ENCODE measurements at places on chromosomes 13 and 19. TPM values are rescaled to one million over a fixed set of nuclear protein-coding genes. Genes with fewer than 3 reads are reported as not detected.

GRCh38 chr13:25860265-25860664 is 191.6 kb downstream of the SHISA2 start:
- no peak for DNase-seq

GRCh38 chr19:16262618-16263017 is 62.0 kb upstream of the KLF2 start:
- DNase-seq = no peak

GRCh38 chr19:33497778-33498175 is 23.8 kb downstream of the PEPD start:
- no peak for DNase-seq

- DNase-seq = no peak
Observed at GRCh38 chr13:44396701-44397580, 23.3 kb downstream of the SERP2 start.

GRCh38 chr19:7773841-7774240 is 10.8 kb downstream of the CLEC4M start:
- no peak for DNase-seq

The LILRB3 gene
- total RNA-seq = not detected

The PRODH2 gene
- not detected for total RNA-seq

The SLC1A6 gene
- 8.2 TPM for total RNA-seq

DNA sequence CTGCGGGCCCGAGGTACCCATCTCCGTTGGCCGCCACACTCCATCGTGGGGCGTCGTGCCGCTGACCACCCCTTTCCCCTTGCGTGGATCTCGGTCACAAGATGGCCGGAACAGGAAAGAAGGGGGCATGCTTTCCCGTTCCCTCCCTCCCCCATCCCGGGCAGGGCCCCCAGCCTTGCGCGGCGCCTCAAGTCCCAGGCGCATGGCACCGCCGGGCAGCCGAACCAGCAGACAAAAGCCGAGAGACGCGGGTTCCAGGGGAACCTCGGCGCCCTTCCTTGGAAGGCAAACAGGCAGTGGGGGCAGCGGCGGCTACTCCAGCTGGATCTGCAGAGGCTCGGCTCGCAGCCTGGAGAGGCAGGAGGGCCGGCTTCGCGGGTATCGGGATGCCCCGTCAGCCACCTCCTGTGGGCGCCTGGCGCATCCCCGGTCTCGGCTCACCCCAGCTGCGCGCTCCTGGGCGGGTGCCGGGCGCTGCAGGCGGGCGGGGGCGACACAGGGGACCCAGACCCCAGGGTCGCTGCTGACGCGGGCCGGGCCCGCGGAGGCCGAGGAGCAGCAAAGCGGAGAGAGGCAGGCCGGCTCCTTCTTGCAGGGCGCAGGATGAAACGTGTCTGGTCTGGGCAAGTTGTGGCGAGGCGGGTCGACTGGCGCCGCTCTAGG is 439 bp downstream of the DZIP1 start:
- peak; percentile 47 for DNase-seq

DNA sequence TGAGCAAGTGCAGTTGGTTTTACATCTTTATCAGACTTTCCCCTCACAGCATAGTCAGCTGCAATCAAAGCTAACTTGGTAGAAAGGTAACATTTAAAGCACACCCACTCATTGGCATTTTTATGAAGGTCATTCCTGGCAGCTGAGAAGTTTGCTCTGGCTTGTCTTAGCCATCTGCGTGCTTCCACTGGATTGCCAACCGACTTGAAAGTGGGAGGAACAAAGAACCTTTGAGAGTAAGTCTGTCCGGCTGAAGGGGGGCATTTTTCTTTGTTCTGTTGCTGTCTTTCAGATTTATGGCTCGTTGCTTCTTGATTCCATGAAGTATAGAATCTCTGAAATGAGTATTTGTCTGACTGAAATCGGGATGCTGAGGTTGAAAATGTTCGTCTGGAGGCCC is 103.1 kb downstream of the SACS start:
- no peak for DNase-seq

DNA sequence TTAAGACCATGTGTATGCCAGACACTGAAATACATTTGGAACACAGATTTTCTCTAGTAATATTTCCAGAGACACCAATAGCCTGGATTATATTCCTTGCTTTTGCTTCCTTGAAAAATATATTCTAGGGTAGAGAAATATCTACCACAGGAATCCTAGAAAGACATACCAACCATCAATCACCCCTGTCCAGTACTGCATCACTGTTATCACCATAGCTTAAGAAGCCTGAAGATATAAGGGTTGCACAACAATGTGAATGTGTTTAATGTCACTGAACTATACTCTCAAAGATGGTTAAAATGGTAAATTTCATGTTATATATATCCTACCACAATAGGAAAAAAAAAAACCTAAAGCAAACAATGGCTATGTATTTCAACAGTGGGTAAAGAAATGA is 163.6 kb downstream of the DIAPH3 start:
- DNase-seq = no peak

DNA sequence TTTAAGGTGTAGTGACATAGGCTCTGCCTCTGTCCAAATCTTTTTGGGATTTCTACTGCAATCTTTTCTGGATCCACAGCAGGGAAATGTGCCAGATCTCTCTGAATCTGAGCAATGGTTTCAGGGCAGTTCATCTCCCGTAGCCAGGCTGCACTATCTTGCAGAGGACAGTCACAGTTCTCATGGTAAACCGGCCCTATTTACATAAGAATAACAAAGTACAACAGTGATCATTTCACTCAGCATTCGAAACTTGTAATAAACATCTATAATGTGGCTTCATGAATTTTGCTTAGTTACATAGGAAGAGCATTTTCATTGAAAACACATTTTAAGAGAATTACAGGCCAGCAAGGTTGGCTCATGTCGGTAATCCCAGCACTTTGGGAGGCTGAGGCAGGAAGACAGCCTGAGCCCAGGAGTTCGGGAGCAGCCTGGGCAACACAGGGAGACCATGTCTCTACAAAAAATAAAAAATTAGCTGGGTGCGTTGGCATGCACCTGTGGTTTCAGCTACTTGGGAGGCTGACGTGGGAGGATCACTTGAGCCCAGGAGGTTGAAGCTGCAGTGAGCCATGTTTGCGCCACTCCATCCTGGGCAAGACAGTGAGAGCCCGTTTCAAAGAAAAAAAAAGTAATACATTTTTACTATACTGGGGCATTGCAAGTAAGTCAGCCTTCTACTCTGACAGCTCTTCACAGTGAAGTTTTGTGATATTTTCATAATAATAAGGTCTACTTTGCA is 5.0 kb downstream of the POGLUT2 start:
- DNase-seq = no peak

The LRG1 gene
- total RNA-seq = 0.09 TPM
